ENCODE measurements at places on chromosomes 11 and 22.

GRCh38 chr11:1291295-1292017 lies 18.0 kb downstream of the TOLLIP start:
- ATAC-seq: no peak

- ATAC-seq: peak; percentile 53
These were observed 8.6 kb downstream of the SNAP29 start for GRCh38 chr22:20867179-20868024.

DNA sequence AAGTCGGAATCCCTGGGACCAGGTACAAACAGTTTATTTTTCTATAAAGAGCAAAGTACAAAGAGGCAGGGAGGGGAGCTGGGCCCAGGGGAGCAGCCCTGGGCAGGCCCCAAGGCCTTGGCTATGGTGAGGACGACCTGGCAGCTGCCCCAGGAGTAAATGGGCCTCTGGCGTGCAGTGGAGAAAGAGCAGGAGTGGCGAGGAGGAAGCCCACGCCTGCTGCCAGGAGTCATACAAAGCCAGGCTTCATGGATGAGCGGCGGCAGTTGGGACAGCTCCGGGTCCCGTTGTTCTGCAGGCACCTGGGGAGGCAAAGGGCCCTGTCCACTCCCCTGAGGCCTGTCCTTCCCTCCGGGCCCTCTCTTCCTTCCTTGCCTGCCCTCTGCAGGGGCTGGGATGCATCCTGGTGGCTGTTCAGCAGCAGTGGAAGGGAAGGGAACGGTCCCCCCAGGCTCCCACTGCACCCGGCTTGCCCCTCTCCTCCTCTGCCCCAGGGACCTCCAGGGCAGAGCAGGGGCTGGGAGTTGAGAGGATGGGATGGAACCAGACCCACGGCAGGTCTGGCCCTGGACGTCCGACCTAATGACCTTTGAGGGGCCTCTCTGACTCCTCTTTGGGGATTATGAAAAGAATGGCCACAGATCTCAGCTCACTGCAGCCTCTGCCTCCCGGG lies 11.1 kb downstream of the RAPSN start:
- no peak for ATAC-seq

GRCh38 chr22:39212721-39213376 lies 31.9 kb downstream of the PDGFB start:
- no peak for ATAC-seq

- peak; percentile 90 for ATAC-seq
These were observed 273.5 kb downstream of the ST3GAL4 start for GRCh38 chr11:126628790-126629621.

DNA sequence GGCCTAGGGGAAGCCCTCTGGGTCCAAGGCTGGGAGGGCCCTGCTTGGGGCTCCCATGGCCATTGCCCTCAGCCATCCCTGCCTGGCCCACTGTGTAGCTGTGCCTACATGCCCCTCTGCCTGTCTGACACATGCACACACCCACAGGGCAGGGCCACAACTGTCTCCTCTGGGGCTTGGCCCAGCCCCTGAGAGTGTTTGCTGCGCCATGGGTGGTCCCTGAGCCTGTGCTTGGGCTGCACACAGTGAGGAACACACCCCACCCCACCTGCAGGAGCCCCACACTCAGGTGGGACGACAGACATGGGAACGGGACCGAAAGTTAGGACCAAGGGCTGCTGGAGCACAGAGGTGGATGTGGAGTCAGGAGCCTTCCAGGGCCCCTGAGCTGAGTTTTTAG lies 489.5 kb downstream of the TBC1D22A start:
- ATAC-seq: no peak

GRCh38 chr11:112801817-112802088 lies 159.5 kb upstream of the NCAM1 start:
- no peak for ATAC-seq

DNA sequence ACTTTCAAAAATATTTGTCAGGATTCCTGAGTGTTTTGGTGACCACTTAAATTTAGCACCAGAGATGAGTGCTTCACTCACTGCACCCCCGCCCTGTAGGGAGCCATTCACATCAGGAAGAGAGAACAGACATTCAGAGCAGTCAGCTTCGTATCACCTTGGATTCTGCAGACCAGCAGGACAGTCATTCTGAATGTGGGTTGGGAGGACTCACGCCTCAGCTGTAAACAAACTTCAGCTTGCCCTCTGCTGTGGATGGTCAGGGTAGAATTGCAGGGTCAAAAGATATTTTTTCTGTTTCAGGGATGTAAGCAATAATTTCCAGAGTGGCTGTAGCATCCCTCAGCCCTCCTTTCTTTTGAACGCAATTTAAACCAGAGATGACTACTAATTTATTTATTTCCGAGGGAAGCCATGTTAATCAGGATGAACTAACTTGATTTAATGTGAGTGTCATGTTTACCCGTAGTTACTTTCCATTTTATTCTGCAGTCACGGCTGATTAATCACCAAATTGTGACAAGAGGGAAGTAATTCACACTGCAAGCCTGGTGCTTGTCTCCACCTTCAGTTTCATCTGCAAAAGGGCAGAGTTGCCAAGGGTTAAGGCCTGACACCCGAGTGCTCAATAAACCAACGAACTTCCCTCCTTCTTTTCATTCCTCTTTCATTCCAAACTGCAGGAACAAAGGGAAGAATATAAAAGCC lies 174.2 kb upstream of the DDI1 start:
- no peak for ATAC-seq

DNA sequence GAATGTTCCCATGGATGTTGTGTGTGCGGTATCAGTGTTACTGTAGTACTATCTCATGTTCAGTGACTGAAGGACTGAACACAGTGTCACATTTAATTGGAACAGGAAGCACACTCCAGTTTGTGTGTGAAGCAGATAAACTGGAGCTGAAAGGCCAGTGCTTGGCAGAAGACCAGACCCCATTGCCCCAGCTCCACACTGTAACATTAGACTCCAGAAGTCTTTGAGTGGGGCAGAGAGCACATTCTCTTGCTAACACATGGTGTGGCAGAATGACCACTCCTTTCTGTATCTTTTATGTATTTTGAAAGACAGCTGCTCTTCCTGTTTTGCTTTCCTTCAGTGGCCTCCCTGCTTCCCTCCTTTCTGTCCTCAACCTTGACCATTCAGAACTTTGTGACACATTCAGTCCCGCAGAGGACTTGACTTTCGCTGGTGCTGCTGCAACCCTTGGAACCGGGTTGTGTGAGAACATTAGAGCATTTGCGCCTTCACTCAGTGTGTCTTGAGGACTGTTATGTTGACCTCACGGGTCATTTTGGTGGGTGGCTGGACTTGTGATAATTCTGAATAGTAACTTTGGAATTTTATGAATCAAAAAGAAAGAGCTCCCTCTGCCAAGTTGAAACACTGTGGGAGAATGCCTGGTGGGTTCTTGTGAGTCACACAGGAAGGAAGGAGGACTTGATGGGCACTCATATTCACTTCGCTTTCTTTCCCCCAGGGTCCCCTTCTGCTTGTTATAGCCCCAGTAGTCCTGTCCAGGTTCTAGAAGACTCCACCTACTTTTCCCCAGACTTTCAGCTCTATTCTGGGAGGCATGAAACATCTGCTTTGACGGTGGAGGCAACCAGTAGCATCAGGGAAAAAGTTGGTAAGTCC lies 26.4 kb downstream of the AMOTL1 start:
- ATAC-seq: peak; percentile 87

GRCh38 chr22:18048441-18048898 lies 24.1 kb upstream of the MICAL3 start:
- ATAC-seq: no peak

GRCh38 chr11:66349084-66349386 lies 1.6 kb upstream of the B4GAT1 start:
- no peak for ATAC-seq

- no peak for ATAC-seq
These were observed 63.4 kb downstream of the GRAMD1B start for GRCh38 chr11:123493349-123494063.

- no peak for ATAC-seq
These were observed 2.4 kb downstream of the TPBGL start for GRCh38 chr11:75242722-75243600.

GRCh38 chr11:79193663-79194310 lies 247.0 kb downstream of the TENM4 start:
- no peak for ATAC-seq

DNA sequence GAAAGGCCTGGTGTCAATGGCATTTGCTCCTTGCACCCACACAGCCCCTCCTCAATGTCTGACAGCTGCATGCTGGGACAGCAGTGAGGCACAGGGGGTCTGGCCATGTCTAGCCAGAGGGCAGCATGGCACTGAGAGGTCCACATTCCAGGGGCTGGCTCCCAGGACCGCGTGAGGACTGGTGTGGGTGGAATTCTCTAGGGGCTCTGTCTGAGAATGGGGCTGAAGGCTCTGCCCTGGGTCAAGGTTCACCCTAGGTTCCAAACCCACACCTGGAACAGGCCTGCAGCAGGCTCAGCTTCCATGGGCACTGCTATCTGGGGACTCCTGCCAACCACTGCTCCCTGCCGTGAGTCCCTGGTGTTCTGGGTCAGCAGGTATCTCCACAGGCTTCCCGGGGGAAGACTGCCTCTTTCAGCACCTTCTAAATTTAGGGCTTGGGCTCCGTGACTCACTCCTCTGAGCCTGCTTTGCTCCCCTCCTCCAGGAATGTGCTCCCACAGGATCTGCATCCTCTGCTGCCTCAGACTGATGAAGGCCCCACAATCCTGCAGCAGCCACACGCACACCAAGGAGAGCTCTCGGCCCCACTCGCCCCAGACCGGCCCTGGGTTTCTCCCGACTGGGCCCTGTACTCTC lies 4.2 kb downstream of the STARD10 start:
- no peak for ATAC-seq

DNA sequence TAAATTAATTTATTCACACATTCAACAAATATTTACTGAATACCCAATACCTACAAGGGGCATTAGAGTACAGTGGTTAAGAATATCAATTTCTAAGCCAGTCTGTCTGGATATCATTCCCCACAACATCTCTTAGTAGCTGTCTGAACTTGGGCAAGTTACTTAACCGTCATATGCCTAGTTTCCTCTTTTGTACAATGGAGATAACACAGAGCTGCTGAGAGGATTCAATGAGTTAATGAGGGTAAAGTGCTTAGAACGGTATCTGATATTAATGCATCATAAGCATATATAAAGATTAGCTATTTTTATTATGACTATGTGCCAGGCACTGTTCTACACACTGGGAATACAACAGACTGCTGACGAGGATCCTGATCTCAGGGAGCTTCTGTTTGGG lies 116.4 kb downstream of the APOL5 start:
- no peak for ATAC-seq

DNA sequence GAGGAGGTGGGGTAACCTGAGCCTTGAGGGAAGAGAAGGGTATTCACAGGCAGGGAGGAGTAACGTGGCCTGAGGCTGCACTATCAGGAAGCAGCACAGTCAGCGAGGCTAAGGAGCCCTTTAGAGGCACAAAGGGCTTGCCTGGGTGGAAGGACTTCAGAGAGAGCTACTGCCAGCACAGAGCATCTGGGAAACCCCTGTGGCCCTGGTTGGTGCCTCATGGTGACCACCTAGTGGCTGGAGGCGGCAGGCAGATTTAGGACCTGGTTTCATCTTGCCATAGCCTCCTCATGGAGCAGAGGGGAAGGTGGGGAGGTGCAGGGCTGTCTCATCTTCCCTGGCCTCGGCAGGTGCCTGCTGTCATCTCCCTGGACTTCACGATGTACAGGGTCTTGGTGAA lies 64.5 kb downstream of the MPPED1 start:
- no peak for ATAC-seq

DNA sequence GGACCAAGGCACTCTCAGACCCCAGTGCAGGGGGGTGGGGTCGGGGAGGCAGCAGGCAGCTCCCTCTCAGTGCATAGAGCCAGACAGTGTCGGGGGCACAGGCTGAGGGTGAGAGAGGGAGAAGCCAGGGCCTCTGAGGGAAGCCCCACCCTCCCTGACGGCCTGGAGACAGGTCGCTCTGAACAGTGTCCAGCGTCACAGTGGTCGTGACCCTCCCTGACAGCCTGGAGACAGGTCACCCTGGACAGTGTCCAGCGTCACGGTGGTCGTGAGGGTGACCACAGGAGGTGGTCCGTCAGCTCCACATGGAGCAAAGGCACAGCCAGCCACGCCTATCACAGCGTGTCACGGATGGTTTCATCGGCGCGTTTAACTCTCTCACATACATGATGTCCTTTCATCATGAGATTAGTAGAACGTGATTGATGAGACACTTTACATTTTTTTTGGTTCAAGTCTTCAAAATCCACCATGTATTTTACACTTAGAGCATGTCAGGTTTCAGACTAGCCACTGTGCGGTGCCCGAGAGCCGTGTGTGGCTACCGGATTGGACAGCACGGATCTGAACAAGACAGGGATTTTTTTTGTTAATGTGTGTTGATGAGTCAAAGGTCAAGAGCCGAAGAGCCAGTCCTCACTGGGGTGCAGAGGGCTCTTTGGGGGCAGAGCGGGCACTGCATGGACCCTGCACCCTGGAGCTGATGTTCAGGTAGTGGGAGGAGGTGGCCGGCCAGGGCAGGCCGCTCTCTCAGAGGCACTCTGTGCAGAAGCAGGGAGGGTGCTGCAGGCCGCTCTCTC lies 23.9 kb upstream of the PANX2 start:
- ATAC-seq: peak; percentile 88
